ENCODE measurements at places on chromosomes 6 and 20. TPM values are rescaled to one million over a fixed set of nuclear protein-coding genes. Genes with fewer than 3 reads are reported as not detected.

CEBPB gene
- total RNA-seq, result 68.2 TPM

SCGN gene
- not detected for total RNA-seq

GMNN gene
- total RNA-seq, result 146 TPM

GRCh38 chr20:1663917-1664316 lies 6.3 kb upstream of the SIRPG start:
- no peaks in the 10 kb centered on the region for H3K36me3 ChIP-seq
- no peak for DNase-seq
- H3K27me3 ChIP-seq, result 0 out of 3 replicates have a peak, but pooled peaks cover 4% of the 10 kb centered on the region
- H3K27ac ChIP-seq, result no peak overlapping the region
- H3K4me3 ChIP-seq, result no peak overlapping the region

DNA sequence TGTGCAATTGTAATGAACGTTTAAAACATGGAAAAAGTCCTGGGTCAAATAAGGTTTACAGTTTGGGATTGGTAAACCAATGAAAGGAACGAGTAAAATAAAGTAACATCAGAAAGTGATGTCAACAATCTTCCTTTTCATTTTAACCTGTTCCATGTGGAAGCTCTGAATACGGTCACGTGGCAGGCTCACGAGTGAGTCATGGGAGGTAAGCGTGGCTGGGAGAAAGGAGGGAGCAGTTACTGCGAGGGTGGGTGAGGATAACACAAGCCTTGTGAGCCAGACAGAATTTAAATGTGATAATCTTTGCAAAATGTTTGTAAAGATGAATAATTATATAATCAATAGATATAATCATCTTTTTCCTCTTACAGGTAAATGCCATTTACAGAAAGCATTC lies 171.3 kb upstream of the HDAC2 start:
- H3K36me3 ChIP-seq, result no peaks in the 10 kb centered on the region
- H3K4me3 ChIP-seq, result no peak overlapping the region
- H3K27me3 ChIP-seq, result no peaks in the 10 kb centered on the region
- no peak for DNase-seq
- H3K4me1 ChIP-seq, result no peaks in the 10 kb centered on the region

ULBP3 gene
- total RNA-seq, result 0.38 TPM

DNA sequence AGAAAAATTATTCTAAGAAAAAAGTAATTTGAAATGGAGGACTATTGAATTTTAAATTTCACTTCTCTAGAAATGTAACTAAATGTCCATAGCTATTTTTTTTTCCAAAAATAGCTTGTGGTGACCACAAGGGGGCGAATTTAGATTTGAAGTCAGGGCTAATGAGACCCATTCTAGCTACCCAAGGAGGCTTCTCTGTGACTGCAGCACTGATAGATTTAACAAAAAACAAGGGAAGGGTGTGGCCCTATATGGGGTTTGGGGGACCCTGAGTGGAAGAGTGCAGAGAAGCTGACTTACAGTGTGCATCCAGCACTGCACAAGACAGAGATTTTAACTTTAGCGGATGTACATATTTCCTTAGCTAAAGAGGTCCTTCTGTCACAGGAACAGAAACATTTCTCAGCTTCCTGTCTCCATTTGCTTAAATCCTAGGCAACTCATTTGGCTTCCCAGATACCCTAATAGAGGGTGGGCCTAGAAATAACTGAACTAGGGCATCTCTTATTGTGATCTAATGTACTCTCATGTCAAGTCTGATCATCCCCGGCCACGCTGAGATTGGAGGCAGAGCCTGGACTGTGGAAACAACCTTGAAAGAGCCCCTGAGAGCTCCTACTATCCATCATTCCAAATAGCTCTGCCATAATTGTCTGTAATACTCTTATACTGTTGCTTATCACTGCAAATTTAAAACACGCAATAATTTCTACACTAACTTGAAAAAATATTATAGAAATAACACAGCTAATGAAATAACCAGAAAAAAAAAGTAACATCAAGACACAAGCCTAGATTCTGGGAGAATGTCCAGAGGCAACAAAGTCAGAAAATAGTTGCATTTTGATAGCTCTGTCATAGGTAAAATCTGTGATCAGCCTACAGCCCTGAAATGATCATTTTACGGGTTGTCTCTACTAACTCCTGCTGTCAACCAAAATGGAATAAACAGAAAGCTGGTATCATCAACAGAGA lies 93.6 kb downstream of the SNAP91 start:
- no peaks in the 10 kb centered on the region for H3K36me3 ChIP-seq
- H3K4me1 ChIP-seq, result no peaks in the 10 kb centered on the region
- no peak overlapping the region for H3K27ac ChIP-seq
- H3K4me3 ChIP-seq, result no peak overlapping the region

DNA sequence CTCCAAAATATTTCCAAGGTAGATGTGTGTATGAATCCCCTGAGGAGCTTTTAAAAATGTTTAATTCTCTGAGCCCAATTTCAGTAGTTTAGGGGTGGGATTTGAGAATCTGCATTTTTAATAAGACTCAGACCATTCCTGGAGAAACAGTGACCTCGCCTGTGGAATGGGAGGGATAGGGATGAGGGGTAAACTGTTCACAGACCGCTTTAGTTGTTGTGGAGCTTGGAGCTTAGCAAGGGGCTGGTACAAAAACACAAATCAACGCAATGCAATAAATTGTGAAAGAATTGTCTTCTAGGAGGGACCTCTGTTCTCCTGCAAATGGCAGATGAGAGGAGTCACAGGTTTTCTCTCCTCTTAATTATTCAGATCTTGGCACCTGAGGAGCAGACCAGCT lies 239.3 kb upstream of the SULF2 start:
- no peak overlapping the region for H3K27ac ChIP-seq
- no peaks in the 10 kb centered on the region for H3K36me3 ChIP-seq
- no peaks in the 10 kb centered on the region for H3K27me3 ChIP-seq
- no peaks in the 10 kb centered on the region for H3K4me1 ChIP-seq

GRCh38 chr6:119368921-119369320 lies 19.4 kb upstream of the MAN1A1 start:
- no peak overlapping the region for H3K27ac ChIP-seq
- peak; percentile 25 for DNase-seq
- no peak overlapping the region for H3K4me3 ChIP-seq
- no peaks in the 10 kb centered on the region for H3K27me3 ChIP-seq
- H3K4me1 ChIP-seq, result no peaks in the 10 kb centered on the region

- peaks cover 42% of the 10 kb centered on the region for H3K27me3 ChIP-seq
- no peak overlapping the region for H3K27ac ChIP-seq
- H3K4me3 ChIP-seq, result no peak overlapping the region
- no peak for DNase-seq
Measured at GRCh38 chr6:3888153-3888957, 39.2 kb downstream of the FAM50B start.

- H3K4me3 ChIP-seq, result no peak overlapping the region
- H3K27ac ChIP-seq, result no peak overlapping the region
- no peaks in the 10 kb centered on the region for H3K27me3 ChIP-seq
Measured at GRCh38 chr6:72533606-72534005, 88.3 kb upstream of the KCNQ5 start.

SEL1L2 gene
- total RNA-seq, result not detected

DNA sequence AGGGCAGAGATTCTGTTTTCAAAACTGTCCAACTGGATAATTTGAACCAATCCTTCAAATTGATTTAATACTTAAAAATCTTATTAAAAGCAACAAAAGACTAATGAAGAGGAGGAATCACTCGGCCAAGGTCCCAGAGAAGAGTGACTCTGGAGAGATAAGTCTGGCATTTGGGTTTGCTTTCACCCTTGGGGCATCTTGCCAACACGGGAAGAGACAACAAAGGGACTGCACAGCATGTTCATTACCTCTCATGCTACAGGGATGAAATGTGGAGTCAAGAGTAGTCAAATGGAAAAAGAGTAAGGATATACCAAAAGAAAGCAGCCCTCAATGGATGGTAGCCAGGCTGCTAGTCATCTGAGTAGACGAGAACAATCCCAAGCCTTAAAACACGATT lies 68.2 kb downstream of the KHDRBS2 start:
- no peaks in the 10 kb centered on the region for H3K4me1 ChIP-seq
- no peak overlapping the region for H3K27ac ChIP-seq
- H3K36me3 ChIP-seq, result no peaks in the 10 kb centered on the region
- H3K27me3 ChIP-seq, result no peaks in the 10 kb centered on the region
- no peak for DNase-seq

VWA7 gene
- total RNA-seq, result 2.9 TPM

- H3K27ac ChIP-seq, result peak overlapping the region; percentile 99
- H3K27me3 ChIP-seq, result no peaks in the 10 kb centered on the region
- peak; percentile 43 for DNase-seq
- peak overlapping the region; percentile 96 for H3K4me3 ChIP-seq
- peaks cover 16% of the 10 kb centered on the region for H3K4me1 ChIP-seq
Measured at GRCh38 chr20:32357375-32357868, 709 bp upstream of the ASXL1 start.

GRCh38 chr20:16576219-16576618 lies 3.0 kb upstream of the KIF16B start:
- H3K4me1 ChIP-seq, result no peaks in the 10 kb centered on the region
- no peaks in the 10 kb centered on the region for H3K36me3 ChIP-seq
- no peak overlapping the region for H3K27ac ChIP-seq
- DNase-seq, result peak; percentile 62

GRCh38 chr6:105570416-105570815 lies 167.5 kb upstream of the PREP start:
- no peaks in the 10 kb centered on the region for H3K36me3 ChIP-seq
- H3K27ac ChIP-seq, result no peak overlapping the region

Measured in K562 (cell line).